ENCODE measurements at places on chromosomes 12 and 14.

DNA sequence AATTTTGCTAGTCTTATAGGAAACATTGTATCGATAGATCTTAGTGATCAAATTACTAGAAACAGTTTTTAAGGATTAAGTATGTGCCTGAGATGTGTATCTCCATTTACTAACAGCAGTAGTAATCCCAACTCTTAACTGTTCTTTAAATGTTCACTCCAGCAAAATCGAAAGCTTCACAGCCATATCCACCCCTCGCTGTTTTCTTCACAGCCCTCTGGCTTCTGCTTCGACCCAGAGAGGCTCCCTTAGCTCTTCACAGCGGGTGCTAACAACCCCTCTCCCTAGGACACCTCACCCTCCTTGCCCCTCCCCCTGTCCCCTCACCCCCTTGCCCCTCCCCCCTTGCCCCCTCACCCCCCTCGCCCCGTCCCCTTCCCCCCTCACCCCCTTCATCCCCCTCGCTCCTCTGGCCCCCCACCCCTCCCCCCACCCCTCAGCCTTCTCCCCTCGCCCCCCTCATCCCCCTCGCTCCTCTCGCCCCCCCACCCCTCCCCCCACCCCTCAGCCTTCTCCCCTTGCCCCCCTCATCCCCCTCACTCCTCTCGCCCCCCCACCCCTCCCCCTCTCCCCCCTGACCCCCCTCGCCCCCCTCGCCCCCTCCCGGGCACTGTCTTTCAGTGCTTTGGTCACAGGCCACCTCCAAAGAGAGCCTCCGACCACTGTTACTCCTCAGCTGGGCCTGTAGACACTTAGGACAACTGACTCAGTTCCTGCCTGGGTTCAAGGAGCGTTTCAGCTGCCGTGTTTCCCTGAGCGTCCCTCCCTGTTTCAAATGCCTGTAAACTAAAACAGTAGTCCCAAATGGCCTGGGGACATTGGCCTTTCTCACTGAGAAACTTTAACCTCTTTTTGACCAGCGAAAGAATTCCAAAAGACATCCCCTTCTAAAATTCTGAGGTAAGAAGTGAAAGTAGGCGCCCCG is 46.0 kb upstream of the DYNC1H1 start:
- DNase-seq: no peak

GRCh38 chr14:73591690-73592449 is at the start of gene ACOT4:
Gene ACOT4, plus strand, starts transcription at chr14:73591873. Its CDS starts 87 bp downstream, at chr14:73591960.
- DNase-seq: no peak

DNA sequence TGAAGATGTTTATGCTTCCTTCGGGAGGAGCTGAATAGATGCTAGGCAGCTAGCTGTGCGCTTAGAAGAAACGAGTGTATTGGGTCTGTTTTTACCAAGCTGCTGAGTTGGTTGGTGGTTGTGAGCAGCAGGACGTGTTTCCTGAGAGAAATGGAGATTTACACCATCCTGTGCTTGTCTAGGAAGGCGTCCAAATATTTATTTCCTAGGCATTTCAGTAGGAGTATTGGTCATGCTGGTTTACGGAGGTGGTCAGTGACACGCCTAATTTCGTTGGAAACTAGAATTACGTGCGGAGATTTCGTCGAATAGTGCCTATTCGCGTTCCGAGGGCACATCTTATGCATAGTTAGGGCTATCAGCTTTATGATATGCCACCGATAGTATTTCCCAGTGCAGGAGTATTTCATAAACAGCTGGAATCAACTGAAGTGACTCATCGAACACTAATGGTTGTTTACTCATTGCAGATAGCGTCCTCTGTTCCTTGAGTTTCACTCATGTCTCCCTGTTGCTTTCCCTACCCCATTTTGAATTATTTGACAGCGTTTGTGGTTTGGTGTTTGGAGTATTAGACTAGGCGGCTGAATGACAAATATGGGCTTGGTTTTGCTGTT is 780 bp downstream of the TBC1D15 start:
- DNase-seq: no peak

DNA sequence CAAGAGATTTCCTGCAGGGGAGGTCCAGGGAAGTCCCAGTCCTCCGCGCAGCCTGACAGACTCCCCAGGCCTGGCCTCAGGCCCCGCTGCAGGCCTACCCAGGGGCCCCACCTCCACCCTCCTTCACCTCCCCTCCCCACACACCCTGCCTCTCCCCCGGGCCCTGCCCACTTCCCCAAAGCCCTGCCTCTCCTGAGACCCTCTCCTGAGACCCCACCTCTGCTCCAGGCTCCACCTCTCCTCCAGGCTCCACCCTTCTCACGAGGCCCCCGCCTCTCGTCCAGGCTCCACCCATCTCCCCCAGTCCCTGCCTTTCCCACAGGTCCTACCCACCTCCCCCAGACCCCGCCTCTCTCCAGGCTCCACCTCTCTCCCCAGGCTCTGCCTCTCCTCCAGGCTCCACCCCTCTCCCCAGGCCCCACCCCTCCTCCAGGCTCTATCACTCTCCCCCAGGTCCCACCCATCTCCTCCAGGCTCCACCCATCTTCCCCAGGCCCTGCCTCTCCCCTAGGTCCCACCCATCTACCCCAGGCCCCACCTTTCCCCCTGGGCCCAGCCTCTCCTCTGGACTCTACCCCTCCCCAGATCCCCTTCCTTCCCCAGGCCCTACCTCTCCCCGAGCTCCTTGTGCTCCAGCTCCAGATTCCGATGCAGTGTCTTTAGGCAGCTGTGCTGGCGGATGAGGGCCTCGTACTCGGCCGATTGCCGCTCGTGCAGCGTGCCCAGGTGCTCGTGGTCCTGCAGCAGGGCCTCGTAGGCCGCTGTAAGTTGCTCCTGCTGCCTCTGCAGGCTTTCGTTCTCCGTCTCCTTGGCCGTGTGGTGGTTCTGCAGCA is 58.8 kb upstream of the GPR68 start:
- peak; percentile 33 for DNase-seq

DNA sequence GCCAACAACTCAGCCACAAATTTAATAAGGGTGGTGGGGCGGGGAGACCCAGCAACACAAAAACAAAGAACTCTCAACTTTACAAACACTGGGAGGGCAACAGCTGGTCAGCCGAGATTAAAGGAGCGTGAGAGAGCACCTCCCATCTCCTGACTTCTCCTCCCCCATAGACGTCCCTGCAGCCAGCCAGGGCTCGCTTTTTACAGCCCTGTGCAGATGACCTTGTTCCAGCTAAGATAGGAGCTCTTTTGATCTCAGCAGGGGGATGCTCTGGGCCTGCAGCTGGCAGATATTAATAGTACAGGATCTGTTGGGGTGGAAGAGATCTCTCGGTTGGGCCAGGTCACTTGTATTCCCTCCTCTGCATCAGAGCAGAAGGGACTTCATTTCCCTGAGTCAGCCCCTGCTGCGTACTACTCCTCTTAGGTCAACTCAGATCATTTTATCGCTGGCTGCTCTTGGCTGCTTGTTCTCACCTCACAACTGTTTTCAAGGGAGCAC is 475.8 kb downstream of the RAD51B start:
- no peak for DNase-seq

- DNase-seq: no peak
Observed at GRCh38 chr14:69779088-69779487, 12.1 kb downstream of the SRSF5 start.

DNA sequence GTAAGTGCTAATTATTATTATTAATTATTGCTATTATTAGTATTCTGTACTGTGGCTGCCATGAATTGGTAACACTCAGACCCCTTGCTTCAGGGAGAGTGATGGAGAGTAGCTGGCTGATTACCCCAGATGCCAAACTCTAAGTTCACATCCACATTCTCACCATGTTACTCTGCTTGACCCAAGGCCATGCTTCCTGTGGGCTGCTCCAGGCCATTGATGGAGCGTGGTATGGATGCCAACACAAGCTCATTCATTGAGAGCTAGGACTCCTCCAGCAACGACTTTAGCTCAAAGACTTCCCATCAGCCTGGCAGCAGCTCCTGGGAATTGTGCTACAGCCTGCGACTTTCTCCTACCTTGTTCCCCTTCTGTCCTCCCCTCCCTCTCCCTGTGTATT is 233.4 kb downstream of the MSRB3 start:
- no peak for DNase-seq

GRCh38 chr12:46578190-46578982 is 205.8 kb upstream of the SLC38A2 start:
- no peak for DNase-seq

DNA sequence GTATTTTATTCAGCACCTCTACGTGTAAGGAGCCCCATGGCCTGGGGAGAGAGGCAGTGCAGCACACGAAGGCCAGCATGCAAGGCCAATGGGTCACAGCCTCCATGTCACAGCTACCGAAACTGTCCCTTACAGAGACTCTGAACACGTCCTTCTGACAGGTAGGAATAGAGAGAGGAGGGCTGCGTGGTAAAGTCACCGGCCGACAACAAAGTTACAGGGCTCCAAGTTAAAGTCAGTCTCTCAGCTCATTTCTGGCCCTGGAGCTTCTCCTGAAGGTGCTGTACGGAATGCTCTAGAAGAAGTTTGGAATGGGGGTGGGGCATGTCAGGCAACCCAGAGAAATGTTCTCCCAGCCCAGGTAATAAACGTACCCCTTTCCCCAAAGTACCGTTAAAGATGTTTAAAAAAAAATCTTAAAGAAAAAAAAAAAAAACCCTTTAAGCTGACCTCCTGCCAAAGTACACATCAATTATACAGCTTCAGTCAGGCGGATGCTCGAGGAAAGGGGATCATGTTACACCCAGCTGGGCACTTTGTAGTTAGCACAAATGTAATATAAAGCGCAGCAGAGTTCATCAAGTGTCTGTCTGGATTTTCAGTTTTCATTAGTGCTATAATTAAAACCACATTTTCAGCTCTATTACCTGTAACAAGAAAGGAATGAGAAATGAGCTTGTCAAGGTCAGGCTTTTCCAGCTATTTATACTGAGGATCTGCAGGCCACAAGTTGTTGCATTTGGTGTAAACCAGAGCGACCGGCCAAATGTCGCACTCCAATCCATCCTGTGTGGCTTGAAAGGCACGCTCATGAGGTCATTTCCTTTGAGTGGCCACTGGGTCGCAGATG is 53.3 kb upstream of the CDKN3 start:
- DNase-seq: no peak

GRCh38 chr14:102662636-102663430 is 70.4 kb downstream of the RCOR1 start:
- DNase-seq: no peak

- DNase-seq: no peak
Observed at GRCh38 chr12:92673756-92674155, 29.0 kb upstream of the PLEKHG7 start.

DNA sequence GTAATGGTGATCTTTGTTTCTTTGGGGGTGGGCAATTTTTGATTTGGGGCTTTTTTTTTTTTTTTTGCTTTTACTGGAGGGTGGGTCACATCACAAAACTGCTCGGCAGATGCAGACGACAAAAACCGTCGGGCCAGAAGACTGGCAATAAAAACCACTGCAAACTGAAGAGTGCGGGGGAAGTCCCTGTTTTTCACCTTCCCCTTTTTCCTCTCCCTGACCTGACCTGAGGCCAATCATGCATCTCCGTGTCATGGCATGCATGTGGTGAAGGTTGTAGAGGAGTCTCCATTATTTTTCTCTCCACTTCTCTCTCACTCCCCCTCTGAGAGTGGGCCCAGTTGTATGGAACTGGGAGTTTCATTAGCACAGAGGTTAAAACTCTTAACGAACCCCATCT is 57.5 kb downstream of the AP5M1 start:
- no peak for DNase-seq
